A549 treated with DMSO at 1 μM for 4 hours (cell line): ENCODE measurements at places on chromosomes 12 and 14. TPM values are rescaled to one million over a fixed set of nuclear protein-coding genes. Genes with fewer than 3 reads are reported as not detected.

The MORN3 gene
- 0.09 to 0.30 TPM (median 0.23 TPM) in 5 replicates for total RNA-seq

The HAL gene
- total RNA-seq, result 0.10 to 0.37 TPM (median 0.19 TPM) in 5 replicates

The PLBD2 gene
- total RNA-seq, result 29.7 to 36.3 TPM (median 33.3 TPM) in 5 replicates

The TIGAR gene
- 41.3 to 52.2 TPM (median 41.6 TPM) in 5 replicates for total RNA-seq
